A549 treated with Mapracorat at 1 μM for 4 hours (cell line): ENCODE measurements at places on chromosomes 6 and 20. TPM values are rescaled to one million over a fixed set of nuclear protein-coding genes. Genes with fewer than 3 reads are reported as not detected.

Gene COL21A1
- 0.50 to 1.0 TPM (median 0.60 TPM) in 5 replicates for total RNA-seq

Gene SNX3
- total RNA-seq, result 80.7 to 118 TPM (median 108 TPM) in 5 replicates

Gene GSTA2
- total RNA-seq, result not detected in 5 replicates

Gene RTF2
- total RNA-seq, result 81.2 to 97.5 TPM (median 88.2 TPM) in 5 replicates

Gene STMND1
- total RNA-seq, result not detected in 5 replicates

Gene MLIP
- not detected in 5 replicates for total RNA-seq

Gene NKAIN4
- 4.4 to 8.3 TPM (median 5.2 TPM) in 5 replicates for total RNA-seq

Gene CDH22
- total RNA-seq, result 0.04 to 0.05 TPM in 2 of 5 replicates, not detected in the others

Gene F13A1
- total RNA-seq, result not detected in 5 replicates

Gene TRAPPC3L
- not detected in 5 replicates for total RNA-seq

Gene GNL1
- 28.7 to 34.3 TPM (median 33.2 TPM) in 5 replicates for total RNA-seq

Gene JPH2
- 4.6 to 5.7 TPM (median 4.9 TPM) in 5 replicates for total RNA-seq

Gene VGLL2
- total RNA-seq, result not detected in 5 replicates

Gene HAO1
- total RNA-seq, result not detected in 5 replicates

Gene CGA
- total RNA-seq, result 0.19 to 0.43 TPM (median 0.29 TPM) in 5 replicates

Gene GCNT2
- total RNA-seq, result 4.9 to 6.3 TPM (median 5.5 TPM) in 5 replicates

Gene ACTR5
- 8.9 to 10.2 TPM (median 9.4 TPM) in 5 replicates for total RNA-seq

Gene MOG
- not detected in 5 replicates for total RNA-seq
